AML-193 (cell line): ENCODE measurements at places on chromosomes 5 and 9.

DNA sequence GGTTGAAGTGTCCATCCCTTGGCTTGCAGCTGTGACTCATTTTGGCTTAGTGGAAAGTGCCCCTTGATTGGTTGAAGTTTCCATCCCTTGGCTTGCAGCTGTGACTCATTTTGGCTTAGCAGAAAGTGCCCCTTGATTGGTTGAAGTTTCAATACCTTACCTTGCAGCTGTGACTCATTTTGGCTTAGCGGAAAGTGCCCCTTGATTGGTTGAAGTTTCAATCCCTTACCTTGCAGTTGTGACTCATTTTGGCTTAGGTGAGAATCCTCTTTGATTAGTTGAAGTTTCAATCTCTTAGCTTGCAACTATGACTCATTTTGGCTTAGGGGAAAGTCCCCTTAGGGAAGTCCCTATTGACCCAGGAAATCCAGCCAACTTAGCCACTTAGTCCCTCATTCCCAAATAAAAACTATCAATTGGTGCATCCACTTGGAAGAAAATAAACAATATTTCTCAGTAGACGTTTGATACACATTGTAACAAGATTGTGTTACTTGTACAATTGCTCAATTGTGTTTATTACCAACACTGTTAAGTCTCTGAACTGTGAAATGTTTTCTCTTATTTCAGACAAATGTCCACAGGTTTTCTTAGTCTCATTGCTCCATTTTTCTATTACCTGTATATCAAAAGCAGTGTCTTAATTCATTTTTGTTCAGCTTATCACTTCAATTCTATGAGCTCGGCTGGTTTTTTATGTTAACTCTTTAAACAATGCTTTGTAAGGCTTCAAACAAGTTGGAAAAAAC, 2308.8 kb upstream of the ACO1 start:
- DNase-seq, result no peak

GRCh38 chr9:19759066-19759465, 29.8 kb downstream of the SLC24A2 start:
- DNase-seq, result no peak

GRCh38 chr9:134982311-134982710, 64.6 kb upstream of the FCN1 start:
- DNase-seq, result no peak

GRCh38 chr5:156556666-156557406, 229.9 kb downstream of the SGCD start:
- DNase-seq, result no peak

DNA sequence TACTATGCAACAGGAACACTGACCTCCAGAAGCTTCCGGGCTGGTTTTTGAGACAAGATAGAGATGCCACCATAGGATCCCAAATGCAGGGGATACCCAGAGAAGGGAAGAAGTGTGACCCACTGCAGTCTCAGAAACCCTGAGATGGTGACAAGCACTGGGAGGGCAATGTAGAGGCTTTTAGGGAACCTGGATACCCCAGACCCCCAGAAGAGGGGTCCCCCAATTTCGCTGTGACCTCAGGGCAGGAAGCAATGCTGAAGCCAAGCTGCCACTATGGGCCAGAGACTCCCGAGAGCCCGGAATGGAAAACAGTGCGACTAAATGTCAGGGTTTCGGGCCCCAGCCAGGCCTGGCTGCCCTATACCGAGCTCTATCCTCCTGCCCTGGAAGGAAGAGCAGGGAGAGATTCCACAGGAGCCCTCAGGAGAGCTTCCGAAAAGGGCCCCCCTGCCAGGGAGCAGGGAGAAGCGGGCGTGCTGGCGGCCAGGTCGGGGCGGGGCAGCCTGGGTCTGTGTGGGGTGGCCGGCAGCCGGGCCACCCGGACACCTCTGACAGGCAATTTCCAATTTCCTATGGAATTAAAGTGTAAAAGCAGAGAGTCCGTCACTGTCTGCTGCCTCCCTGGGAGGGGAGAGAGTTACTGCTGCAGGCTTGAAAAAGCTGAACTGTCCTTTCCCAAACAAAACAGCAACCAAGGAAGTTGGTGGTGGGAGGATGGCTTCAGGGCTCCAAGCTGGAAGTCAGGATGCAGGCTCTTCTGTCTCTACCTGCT, 154.2 kb downstream of the FGF18 start:
- no peak for DNase-seq

DNA sequence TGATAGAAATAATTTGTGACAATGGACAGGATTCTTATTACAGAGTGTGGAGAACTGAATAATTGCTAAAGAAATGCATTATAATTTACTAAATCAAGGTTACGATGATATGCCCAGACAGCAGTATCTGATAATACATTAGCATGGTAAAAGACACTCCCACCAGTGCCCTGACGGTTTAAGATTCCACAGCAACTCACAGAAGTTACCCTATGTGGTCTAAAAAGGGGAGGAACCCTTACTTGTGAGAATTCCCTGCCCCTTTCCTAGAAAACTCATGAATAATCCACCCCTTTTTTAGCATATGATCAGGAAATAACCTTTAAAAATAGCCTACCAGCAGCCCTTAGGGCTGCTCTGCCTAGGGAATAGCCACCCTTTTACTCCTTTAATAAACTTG, 244.7 kb upstream of the SLC24A2 start:
- no peak for DNase-seq

GRCh38 chr5:117788596-117788995, 1199.8 kb downstream of the DTWD2 start:
- DNase-seq, result no peak

DNA sequence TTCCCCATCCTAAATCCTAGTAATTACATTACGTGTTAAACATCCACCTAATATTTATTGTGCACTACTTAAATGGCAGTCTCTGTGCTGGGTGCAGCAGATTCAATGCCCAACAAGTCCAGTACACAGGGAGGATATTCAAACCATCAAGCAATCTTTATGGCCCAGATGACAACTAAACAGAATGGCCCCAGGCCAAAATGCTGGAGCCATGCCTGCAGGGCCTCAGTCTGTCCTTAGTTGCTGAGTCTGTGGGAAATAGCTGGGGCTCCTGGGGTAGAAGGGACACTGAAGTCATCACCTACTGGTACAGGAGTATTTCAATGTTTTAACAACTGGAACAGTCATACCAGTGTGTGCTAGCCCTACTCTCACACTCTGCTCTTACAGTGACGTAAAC, 153.5 kb downstream of the ZNF608 start:
- DNase-seq, result no peak

DNA sequence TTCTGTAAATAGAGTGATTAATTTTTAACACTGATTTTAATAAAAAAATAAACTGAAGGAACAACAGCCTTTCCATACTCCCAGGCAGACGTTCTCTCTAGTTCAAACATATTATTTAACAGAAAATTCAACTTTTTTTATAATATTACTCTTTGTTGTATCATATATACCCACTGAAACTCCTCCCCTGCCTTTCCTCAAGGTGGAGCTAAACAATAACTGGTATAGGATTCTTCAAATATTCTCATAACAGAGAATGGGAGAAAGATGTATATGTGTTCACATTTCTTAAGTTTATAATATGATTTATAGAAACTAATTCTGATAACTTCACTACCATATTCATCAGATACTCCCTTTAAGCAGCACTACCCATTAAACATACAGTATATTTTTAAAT, 83.4 kb downstream of the CYLC2 start:
- DNase-seq, result no peak

- DNase-seq, result no peak
These were observed 28.7 kb upstream of the MYOT start for GRCh38 chr5:137838976-137839375.

GRCh38 chr9:96062854-96063253, 187.4 kb downstream of the ERCC6L2 start:
- no peak for DNase-seq

DNA sequence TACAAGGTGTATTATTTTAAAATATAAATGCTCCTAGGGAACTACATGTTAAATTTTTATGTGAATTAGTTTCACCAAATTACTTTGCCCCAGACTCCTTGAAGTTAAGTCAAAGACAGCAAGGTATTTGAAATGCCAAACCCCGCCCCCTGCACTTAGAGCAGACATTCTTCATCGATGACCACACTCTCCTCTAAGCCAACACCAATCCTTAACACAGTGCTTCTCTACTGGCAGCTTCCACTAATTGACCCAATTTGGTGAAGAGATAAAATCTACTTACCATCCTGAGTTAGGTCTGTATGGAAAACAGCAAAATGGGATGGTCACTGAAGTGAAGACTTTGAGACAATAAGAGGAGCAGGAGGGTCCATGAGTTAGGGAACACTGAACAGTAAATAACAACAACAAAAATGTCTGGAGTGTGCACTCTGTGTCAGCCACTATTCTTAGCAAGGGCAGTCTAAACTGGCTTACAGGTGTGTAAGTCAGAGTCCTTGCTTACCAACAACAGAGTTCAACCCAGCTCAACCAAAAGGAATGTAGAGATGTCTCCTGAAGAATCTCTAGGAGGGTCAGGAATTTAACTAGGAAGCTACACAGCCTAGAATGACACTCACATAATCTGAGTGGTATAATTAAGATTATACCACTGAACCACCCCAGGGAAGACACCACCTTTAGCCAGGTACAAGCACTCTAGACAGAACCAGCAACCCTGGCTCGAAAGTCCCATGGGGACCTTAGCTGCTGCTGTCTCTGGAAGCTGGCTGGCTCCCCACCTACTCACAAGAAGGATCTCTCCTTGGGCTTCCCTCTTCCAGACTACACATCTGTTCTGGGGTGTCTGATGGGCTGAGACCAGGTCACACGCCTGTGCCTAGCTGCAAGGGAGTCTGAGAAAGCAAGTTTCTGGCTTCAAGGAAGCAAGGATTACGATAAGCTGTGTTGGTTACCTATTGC, 8.8 kb upstream of the UBE2QL1 start:
- no peak for DNase-seq

- no peak for DNase-seq
These were observed 103.3 kb upstream of the ZNF608 start for GRCh38 chr5:124849774-124850173.

GRCh38 chr5:1029945-1030625, 21.5 kb downstream of the NKD2 start:
- no peak for DNase-seq

DNA sequence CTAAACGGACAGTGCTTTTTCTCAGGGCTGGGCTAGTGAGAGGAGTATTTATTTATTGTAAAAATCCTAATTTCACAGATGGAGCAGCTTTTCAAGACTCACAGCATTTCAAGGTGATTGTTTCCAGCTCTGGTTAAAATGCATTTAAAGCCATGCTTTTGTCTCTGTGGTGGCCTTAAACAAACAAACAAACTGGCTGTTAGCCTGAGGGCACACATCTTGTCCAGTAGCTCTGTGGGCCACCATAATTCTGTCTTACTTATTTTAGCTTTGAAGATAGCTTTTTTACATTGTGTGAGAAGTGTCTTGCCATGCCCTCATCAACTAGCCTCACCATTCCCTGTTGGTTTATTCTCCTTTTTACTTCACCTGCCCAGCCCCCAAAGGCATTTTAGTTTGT, 218.2 kb downstream of the PSAT1 start:
- no peak for DNase-seq
